Hippocampal formation (tissue), 2 donors: ENCODE measurements at places on chromosomes 4 and X.

GRCh38 chr4:25914670-25915352 lies 791 bp downstream of the SMIM20 start:
- no peak for DNase-seq

DNA sequence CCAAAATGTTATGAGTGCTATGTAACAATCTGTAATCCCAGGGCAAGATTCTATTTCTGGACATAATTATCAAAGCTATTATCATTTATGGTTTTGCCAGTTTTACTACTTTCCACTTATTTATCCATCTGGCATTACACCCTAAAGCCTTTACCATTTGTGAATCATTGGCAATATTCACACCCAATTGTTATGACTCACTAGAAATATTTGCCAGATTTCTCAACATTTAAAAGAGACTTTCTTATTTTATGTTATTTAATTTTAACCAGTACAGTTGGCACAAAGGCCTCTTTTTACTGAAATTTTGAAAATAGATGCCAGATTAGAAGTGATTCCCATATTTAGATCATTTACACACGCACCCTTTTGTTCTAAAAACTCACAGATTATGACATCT lies 242.7 kb upstream of the WDFY3 start:
- DNase-seq: no peak

GRCh38 chrX:67720344-67720743 lies 176.5 kb downstream of the AR start:
- DNase-seq: no peak

- DNase-seq: no peak
Observed at GRCh38 chr4:107363125-107363524, 327.0 kb upstream of the DKK2 start.

- no peak for DNase-seq
Observed at GRCh38 chr4:66885501-66886165, 659.7 kb downstream of the CENPC start.

GRCh38 chr4:53653484-53654053 lies 62.3 kb upstream of the LNX1 start:
- no peak for DNase-seq

DNA sequence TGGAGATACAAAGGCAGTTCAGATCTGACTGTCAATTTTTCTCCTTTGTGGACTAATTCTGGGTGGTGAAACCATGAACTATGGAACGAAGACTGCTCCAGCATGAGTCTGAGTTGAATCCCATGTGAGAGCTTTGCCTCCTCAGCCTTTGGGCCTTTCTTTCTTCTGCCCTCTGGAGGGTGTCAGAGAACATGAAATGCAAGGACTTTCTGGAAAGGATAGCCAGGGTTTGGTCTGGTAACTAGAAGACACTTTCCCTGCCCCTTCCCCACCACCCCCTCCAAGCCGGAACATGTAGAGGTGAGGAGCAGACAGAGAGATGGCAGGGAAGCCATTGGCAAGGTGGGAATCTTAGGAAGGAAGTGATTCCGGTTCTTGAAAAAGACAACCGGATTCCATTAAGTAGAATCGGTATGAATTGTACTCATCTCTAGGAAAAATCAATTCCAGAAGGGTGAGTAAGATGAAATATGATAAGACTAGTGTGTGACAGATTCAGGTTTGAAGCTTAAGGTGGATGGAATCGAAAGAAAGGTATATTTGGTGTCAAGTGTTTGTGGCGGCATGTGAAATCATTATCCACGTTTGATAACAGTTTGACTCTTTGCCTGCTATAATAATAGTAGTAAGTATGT lies 19.0 kb downstream of the FHL1 start:
- DNase-seq: no peak

- DNase-seq: no peak
Observed at GRCh38 chrX:17501746-17502145, 126.7 kb downstream of the NHS start.

- DNase-seq: no peak
Observed at GRCh38 chr4:55329012-55329411, 17.0 kb upstream of the SRD5A3 start.

- no peak for DNase-seq
Observed at GRCh38 chrX:66676413-66676812, 37.5 kb upstream of the EDA2R start.

DNA sequence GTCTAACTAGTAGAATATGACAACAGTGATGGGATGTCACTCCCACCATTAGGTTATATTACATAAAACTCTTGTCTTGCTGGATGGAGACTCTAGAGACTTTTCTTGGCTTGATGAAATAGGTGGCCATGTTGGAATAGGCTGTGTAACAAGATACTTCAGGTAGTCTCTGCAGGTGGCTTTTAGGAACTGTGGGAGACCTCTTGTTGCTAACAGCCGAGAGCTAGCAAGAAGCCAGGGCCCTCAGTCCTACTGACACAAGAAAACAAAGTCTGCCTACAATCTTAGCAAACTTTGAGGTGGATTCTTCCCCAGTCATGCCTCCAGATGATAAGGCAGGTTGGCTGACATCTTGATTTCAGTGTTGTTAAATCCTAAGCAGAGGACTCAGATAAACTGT lies 72.5 kb downstream of the GNL3L start:
- DNase-seq: no peak

DNA sequence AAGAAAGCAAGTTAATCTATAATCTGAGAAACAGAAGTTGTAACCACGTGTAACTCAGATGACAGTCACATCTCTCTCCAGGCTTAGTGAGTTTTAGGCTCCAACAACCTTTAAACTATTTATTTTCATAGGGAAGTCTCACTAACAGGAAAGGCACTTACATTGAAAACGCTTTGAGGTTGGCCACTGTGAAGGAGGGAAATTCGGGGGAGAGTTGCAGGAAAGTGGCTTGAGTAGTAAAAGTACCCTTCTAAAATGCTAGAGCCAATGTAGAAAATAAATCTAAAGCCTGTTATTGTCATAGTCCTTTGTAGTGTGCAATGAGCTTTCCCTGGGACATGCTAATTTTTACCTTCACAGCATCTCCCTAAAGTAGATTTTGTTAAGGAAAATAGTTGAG lies 995 bp upstream of the NFXL1 start:
- no peak for DNase-seq

DNA sequence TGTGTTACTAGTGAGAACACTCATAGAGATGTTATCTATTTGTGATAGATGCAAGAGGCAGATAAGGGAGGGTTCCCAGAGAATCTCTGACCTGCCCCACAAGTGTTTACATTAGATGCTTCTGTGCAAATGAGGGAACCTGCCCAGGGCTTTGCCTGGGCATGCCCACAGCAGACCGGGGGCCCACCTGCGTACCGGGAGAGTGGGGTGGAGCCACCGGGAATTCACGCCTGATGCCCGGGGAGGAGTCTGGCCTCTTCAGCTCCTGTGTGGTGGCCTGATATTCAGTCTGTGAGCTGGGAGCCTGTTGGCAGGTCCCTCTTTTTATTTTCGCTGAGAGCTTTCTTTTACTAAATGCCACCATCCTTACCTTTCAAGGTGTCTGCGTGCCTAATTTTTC lies 155.7 kb downstream of the SNCA start:
- DNase-seq: no peak

DNA sequence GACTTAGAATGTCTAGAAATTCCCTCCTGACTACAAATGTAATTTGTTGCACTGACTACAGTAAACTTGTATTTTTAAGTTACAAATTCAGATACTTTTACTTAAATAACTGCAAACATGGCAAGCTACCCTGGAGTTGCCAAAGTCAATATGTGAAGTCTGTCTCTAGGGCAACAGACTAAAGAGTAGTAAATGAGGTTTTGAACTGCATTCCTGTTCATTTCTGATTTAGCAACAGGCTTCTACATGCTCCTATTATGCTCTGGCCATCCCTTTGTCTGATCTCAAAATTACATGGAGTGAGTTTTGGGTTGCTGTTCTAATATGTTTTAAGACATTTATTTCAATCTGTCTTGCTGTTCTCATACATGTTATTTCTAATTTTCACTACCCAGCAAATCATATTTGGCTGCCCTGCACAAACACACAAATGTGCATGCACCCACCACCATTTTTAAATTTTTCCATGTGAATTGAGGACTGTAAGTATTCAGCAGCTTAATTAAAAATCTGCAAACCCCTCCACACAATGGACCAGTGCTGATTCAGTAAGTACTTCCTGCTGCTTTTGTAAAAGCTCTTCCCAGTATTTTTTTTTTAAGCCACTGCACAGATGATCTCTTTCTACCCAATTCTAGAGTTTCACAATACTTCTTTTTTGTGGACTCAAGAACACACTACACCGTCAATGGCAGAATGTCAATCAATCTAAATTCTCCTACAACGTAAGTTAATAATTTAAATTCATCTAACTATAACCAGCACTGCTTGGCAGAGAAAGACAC lies 26.7 kb downstream of the SH3RF1 start:
- no peak for DNase-seq

DNA sequence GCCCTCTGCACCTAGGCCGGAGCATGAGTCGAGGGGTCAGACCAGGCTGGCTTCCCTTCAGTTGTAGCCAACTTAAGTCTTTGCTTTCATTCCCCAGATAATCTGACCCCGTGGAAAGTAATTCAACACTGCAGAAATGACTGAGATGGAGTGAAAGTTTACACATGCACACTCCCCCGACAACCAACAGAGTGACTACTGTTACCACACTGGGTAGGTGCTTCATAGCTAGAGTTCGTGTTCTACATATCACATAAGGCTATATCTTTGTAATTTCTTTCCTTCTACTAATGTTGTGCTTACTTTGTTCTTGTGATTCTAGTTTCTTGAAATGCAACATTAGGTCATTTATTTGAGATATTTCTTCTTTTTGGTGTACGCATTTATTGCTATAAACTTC lies 7.2 kb upstream of the CTAG2 start:
- DNase-seq: no peak

- DNase-seq: no peak
Observed at GRCh38 chr4:8104491-8105305, 53.9 kb downstream of the ABLIM2 start.

- DNase-seq: peak; percentile 73
Observed at GRCh38 chr4:152500800-152501434, 35.0 kb downstream of the FBXW7 start.

DNA sequence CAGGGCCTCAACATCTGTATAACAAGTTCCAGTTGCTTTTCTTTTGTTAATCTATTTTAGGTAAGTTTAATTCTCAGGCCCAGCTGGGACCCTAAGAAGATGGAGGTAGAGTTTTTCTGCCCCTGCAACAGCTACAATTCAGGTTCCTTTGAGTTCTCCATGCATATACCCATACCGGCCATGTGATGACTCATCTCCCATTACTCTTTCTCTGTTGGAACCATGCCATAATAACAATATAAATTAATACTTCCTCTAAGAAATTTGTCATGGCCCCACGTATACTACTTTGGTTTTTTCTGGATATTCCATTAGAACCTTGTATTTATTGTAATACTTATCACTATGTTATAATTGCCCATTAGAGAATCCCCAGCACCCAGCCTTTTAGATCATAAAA lies 1.3 kb upstream of the INTU start:
- DNase-seq: no peak

DNA sequence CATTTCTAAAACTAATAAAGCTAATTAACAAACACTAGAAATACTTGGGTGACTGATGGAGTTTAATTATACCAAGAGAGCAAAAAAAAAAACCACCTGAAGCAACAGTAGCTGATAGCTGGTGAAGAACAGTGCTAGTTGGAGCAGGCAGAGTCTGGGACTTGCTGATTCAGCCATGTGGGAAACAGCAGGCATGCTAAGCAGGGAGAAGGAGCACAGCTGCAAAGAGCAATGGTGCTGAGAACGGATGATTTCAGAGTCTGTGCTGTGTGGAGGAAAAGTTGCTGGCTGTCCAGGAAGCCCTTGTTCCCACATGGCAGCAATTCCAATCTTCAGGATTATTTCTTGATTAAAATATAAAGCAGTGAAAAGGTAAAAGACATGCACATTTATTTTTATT lies 68.8 kb downstream of the NPY1R start:
- no peak for DNase-seq

- no peak for DNase-seq
Observed at GRCh38 chrX:26845056-26845455, 618.1 kb downstream of the PPP4R3C start.

GRCh38 chr4:176191974-176192373 lies 3.4 kb downstream of the SPATA4 start:
- no peak for DNase-seq
